RPMI8226 (cell line): ENCODE measurements at places on chromosomes 7 and 10.
A peak's percentile ranks its signal among the peaks of the same experiment; 100 is the strongest.

GRCh38 chr10:124025660-124026588, 67.5 kb downstream of the CHST15 start:
- no peak for DNase-seq

DNA sequence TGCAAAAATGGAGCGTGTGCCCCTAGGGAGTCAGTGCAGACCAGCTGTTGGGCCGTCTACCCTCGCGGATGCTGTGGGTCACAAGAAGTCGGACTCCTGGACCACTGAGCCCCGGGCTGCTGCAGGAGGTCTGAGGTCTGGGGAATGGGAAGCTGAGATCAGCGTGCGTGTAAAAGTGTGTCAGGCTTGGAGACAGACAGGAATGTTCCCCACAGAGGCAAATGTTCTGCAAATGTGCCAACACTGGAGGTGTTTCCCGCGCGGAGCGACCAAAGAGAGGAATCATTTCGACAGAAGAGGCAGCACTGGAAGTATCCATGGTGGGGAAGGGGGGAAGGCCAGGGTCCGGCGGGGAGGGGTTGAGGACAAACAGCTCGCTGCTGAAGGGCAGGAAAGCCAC, 643.8 kb upstream of the MGMT start:
- no peak for DNase-seq

DNA sequence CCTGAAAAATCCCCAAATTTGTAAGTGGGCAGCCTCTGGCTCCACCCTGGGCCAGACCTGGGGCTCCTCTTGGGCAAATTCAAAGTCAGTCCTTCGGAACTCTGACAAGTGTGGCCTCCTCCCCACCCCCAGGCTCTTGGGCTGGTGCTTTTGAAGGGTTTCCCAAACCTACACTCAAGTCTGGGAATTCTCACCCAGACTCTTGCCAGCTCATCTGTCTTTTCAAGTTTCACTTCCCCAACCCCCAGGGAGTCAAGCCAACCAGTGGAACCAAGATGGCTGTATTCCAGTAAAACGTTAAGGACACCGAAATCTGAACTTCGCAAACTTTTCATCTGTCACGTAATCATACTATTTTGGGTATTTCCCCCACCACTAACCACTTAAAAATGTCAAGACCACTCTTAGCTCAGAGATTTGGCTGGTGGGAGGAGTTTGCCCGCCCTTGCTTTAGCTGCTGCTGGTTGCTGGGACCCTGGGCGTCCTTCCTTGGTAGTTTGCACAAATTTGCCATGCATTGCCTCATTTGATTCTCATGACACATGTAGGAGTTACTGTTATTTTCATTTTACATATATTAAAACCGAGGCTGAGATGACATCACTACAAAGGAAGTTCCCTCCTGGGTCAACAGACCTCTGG, 1.7 kb upstream of the MYO1G start:
- peak; percentile 88 for DNase-seq

DNA sequence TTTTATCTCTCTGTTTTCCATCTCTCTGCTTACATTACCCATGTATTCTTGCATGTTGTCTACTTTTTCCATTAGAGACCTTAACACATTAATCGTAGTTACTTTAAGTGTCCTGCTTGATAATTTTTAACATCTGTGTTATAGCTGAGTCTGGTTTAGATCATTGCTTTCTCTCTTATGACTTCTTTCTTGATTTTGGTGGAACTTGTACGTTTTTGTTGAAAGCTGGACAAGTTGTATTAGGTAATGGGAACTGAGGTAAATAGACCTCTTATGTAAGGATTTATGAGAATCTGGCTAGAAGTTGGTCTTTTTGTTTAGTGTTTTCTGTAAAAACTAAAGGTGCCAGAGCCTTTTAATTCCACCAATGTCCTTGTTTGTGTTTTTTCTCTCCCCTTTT, 100.8 kb upstream of the LYZL2 start:
- DNase-seq: no peak

DNA sequence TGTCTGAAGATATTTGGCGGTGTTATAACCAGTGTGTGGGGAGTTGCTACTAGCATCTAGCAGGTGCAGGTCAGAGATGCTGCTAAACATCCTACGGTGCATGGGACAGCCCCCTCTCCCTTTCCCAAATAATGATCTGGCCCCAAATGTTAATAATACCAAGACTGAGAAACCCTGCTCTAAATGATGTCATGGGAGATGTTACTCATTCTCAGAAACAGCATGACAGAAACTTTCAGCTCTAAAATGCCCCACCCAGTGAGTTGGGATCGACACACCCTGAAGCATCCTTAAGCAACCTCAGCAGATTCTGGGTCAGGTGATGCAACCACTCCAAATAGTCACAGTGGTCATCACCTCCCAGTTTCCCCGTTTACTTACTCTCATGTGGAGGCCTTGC, 108.8 kb upstream of the MPP7 start:
- DNase-seq: no peak

GRCh38 chr7:106717254-106717954, 56.4 kb upstream of the CCDC71L start:
- DNase-seq: peak; percentile 33
